ENCODE measurements at places on chromosomes 7 and 10. TPM values are rescaled to one million over a fixed set of nuclear protein-coding genes. Genes with fewer than 3 reads are reported as not detected.

The DGKI gene
- total RNA-seq = 0.66 TPM

The ABCB8 gene
- 23.7 TPM for total RNA-seq

- H3K4me3 ChIP-seq = no peak overlapping the region
- no peak for DNase-seq
- no peaks in the 10 kb centered on the region for H3K36me3 ChIP-seq
Observed at GRCh38 chr7:105849122-105849855, 27.1 kb downstream of the ATXN7L1 start.

The KRIT1 gene
- total RNA-seq = 51.5 TPM

The LIPM gene
- total RNA-seq = not detected

The TMEM184A gene
- total RNA-seq = 0.42 TPM

- H3K27me3 ChIP-seq = no peaks in the 10 kb centered on the region
- peaks cover 38% of the 10 kb centered on the region for H3K36me3 ChIP-seq
- no peak overlapping the region for H3K27ac ChIP-seq
Observed at GRCh38 chr10:101967119-101967518, 88.9 kb downstream of the ARMH3 start.

GRCh38 chr10:3172081-3172445 is 519 bp downstream of the PITRM1 start:
- DNase-seq = no peak
- peak overlapping the region; percentile 73 for H3K4me3 ChIP-seq
- H3K4me1 ChIP-seq = peaks cover 27% of the 10 kb centered on the region
- H3K36me3 ChIP-seq = peaks cover 30% of the 10 kb centered on the region

The CHAT gene
- total RNA-seq = 0.17 TPM

DNA sequence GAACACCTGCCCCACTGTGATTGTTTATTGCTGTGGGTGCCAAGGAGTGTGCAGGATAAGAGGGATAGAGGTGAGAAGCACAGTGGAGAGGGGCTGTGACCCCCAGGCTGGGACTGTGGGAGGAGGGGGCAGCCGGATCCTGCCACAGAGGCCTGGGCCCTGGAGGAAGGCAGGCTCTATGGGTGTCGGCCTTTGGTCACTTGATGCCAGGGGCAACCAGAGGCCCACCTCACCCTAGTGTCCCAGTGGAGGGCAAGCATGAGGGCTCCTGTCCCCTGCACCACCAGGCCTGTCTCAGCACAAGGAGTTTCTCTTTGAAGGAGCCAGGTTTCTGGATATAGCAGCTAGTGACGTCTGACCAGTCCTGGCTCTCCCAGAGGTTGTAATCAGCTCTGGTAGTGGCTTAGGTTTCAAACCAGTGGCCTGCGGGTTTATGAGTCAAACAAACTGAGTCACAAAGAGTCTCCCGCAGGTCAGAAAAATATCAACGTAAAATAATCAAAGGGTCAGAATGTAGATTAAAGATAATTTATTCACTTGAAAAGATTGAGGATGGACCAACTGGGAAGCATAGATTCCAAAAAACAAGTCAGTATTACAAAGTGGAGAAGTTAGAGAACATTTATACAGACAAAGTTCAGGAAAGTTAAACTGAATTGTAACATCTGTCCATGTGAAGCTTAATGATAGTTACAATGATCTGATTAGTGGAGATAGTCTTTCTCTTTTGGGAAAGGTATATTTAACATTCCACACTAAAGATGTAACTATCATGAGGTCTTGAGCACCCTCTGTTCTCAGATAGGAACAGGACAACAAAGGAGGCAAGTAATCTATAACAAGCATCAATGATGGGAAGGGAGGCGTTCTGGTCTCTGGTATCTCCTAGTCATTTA is 37.2 kb upstream of the ZNF488 start:
- H3K27ac ChIP-seq = no peak overlapping the region
- peak; percentile 62 for DNase-seq
- no peaks in the 10 kb centered on the region for H3K36me3 ChIP-seq
- no peaks in the 10 kb centered on the region for H3K4me1 ChIP-seq
- H3K27me3 ChIP-seq = no peaks in the 10 kb centered on the region

DNA sequence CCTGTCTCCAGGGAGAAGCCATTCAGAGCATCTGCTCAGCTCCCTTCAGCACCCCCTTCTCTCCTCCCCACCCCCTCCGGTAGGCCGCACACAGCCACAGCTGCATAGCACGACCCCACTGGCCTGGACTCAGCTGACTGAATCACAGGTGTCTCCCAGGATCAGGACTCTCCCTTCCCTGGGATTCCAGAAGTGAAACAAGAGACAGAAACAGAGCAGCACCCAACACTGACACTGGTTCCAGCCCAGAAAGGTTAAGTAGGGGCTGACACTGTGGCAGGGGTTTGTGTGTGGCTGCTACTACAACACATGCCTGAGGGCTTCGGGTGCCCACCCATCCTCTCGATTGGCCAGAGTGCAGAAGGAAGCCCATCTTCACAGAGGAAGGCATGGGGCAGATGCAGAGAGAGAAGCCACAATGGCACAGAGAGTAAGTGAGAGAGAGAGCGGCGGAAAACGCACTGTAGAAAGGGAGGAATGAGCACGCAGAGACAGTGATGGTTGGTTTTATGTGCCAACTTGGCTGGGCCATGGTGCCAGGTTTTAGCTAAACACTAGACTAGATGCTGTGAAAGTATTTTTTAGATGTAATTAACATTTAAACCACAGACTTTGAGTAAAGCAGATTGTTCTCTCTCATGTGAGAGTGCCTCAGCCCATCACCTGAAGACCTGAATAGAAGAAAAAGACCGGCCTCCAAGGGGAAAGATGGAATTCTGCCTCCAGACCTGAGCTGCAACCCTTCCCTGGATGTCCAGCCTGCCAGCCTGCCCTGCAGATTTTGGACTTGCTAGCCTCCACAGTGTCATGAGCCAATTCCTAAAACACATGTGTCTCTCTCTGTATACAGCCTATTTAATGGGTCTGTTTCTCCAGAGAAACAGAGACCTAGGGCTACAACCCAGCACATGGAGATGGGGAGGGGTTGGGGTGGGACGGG is 107.5 kb downstream of the GRB10 start:
- H3K27me3 ChIP-seq = no peaks in the 10 kb centered on the region
- peaks cover 59% of the 10 kb centered on the region for H3K4me1 ChIP-seq
- no peaks in the 10 kb centered on the region for H3K36me3 ChIP-seq
- DNase-seq = no peak
- H3K27ac ChIP-seq = no peak overlapping the region

- H3K27ac ChIP-seq = no peak overlapping the region
- H3K4me3 ChIP-seq = peak overlapping the region; percentile 41
- H3K36me3 ChIP-seq = no peaks in the 10 kb centered on the region
- peaks cover 9% of the 10 kb centered on the region for H3K4me1 ChIP-seq
- DNase-seq = no peak
Observed at GRCh38 chr10:15433850-15434537, 62.9 kb upstream of the FAM171A1 start.

The GJD4 gene
- total RNA-seq = not detected

The GPR146 gene
- total RNA-seq = 26.9 TPM

DNA sequence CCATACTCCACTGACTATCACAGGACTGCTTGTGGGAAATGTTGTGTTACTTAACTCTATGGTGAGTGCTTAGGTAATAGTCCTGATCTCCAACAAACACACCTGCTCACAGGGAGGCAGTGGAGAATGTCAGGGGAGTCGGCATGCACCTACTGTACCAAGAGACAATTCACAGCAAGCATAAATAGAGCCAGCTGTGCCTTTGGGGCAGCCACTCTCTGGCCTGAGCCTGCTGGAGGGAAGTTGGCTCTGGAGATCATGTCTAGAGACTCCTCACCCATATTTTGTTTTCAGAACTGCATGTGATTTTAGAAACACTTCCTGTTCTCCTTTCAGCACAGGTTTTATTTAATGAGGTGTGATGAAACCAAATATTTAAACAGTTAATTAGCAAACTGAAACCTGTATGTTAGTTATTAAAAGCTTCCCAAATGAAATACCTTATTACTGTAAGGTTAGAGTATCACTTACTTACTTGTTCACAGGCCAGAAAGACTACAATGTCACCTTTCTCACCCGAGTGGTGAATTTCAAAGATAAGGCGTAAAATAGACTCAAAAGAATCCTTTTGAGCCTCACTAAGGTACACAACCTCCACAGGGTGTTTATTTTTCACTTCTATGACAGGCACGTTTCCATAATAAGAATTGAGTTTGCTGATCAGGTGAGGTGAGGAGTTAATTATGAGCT is 21.8 kb downstream of the DHX32 start:
- no peaks in the 10 kb centered on the region for H3K27me3 ChIP-seq
- no peak overlapping the region for H3K27ac ChIP-seq
- H3K36me3 ChIP-seq = peaks cover 28% of the 10 kb centered on the region
- H3K4me3 ChIP-seq = no peak overlapping the region

The TMEM106B gene
- total RNA-seq = 44.9 TPM

The AOAH gene
- total RNA-seq = 16.1 TPM
